Adipose tissue (tissue), 3 donors: ENCODE measurements at places on chromosomes 16 and 17. TPM values are rescaled to one million over a fixed set of nuclear protein-coding genes. Genes with fewer than 3 reads are reported as not detected.

The KRT12 gene
- polyA plus RNA-seq = not detected

The NT5C3B gene
- 45.9 TPM for polyA plus RNA-seq

The PPY gene
- polyA plus RNA-seq = 89.3 TPM

The HOXB8 gene
- 6.9 TPM for polyA plus RNA-seq

The MPHOSPH6 gene
- 5.7 TPM for polyA plus RNA-seq

The PERCC1 gene
- polyA plus RNA-seq = not detected

The RCVRN gene
- 1.5 TPM for polyA plus RNA-seq

The AANAT gene
- not detected for polyA plus RNA-seq

The KRT25 gene
- polyA plus RNA-seq = not detected

The ODAD4 gene
- polyA plus RNA-seq = 0.48 TPM

The HS3ST3B1 gene
- polyA plus RNA-seq = 0.39 TPM

The BRICD5 gene
- polyA plus RNA-seq = 9.9 TPM
